ENCODE measurements at places on chromosomes 7 and 10.

- DNase-seq, result no peak
- no peaks in the 10 kb centered on the region for H3K4me1 ChIP-seq
- no peaks in the 10 kb centered on the region for H3K36me3 ChIP-seq
- no peak overlapping the region for H3K27ac ChIP-seq
Observed at GRCh38 chr10:36383349-36383748, 741.3 kb upstream of the FZD8 start.

DNA sequence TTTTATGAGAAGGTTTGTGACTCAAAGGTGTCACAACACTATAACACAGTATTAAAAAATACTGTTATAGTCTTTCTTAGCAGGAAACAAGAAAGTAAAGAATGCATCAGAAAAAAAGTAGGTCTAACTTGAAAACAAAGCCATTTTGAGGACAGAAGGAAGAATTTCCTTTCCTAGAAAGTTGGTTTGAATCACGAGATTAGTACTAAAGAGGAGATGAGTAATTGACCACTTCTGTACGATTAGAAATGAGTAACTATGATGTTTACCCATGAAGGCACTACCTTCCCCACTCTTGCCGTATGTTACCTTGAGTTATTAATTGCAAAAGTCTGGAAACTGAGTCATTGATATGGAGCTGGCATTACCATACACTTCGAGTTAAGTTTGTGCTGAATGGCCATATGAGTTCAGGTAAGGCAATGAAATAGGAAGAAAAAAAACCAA lies 65.2 kb downstream of the FAM185A start:
- no peak for DNase-seq
- no peaks in the 10 kb centered on the region for H3K4me1 ChIP-seq
- no peaks in the 10 kb centered on the region for H3K27me3 ChIP-seq
- no peaks in the 10 kb centered on the region for H3K36me3 ChIP-seq
- H3K27ac ChIP-seq, result no peak overlapping the region

- H3K27ac ChIP-seq, result no peak overlapping the region
- H3K36me3 ChIP-seq, result no peaks in the 10 kb centered on the region
- no peak for DNase-seq
- H3K4me3 ChIP-seq, result no peak overlapping the region
- H3K4me1 ChIP-seq, result no peaks in the 10 kb centered on the region
- no peaks in the 10 kb centered on the region for H3K27me3 ChIP-seq
Observed at GRCh38 chr7:3569643-3570042, 268.6 kb downstream of the SDK1 start.

DNA sequence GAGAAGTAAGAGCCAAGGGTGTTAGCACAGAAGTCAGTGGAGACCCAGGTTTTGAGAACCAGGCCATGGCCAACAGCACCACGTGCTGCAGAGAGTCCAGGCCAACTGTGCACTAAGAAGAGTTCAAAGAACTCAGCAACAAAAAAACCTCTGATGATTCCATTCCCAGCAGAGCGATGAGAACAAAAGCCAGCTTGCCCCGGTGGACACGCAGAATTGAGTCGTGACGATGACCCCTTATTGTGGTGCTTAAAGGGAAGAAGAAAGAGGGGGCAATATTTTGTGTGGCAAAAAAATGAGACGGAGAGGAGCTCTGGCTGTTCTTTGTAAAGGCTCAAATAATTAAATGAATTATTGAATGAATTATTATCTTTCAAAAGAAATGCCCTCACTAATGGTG lies 468.3 kb upstream of the AUTS2 start:
- H3K4me1 ChIP-seq, result no peaks in the 10 kb centered on the region
- DNase-seq, result no peak
- no peaks in the 10 kb centered on the region for H3K27me3 ChIP-seq
- H3K27ac ChIP-seq, result no peak overlapping the region
- H3K36me3 ChIP-seq, result no peaks in the 10 kb centered on the region

DNA sequence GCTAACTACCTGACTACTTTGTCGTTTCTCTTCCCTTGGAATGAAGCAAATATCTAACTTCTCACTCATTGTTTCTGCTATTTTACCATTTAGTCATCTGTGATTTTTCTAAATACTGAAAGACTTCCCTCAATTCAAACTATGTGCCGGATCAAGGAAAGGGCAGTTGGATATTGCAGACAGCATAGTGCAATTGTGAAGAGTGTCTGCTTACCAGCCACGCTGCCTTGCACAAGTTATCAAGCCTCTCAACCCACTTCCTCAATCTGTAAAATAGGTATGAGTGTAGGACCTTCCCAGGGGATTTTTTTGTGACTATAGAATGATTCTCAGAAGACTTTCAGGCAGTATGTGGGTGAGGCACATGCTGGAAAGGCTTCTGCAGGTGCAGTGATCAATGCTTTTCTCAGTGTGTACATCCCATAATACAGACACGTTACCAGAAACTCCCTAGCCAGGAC lies 54.3 kb downstream of the EGFR start:
- H3K36me3 ChIP-seq, result no peaks in the 10 kb centered on the region
- peak overlapping the region; percentile 61 for H3K27ac ChIP-seq
- no peak for DNase-seq
- no peaks in the 10 kb centered on the region for H3K27me3 ChIP-seq
- H3K4me3 ChIP-seq, result no peak overlapping the region

- H3K27me3 ChIP-seq, result no peaks in the 10 kb centered on the region
- no peak overlapping the region for H3K4me3 ChIP-seq
- H3K27ac ChIP-seq, result no peak overlapping the region
- no peak for DNase-seq
- no peaks in the 10 kb centered on the region for H3K4me1 ChIP-seq
Observed at GRCh38 chr7:102223184-102223583, 63.5 kb upstream of the SH2B2 start.

GRCh38 chr10:119461923-119462322 lies 80.6 kb downstream of the RGS10 start:
- peaks cover 3% of the 10 kb centered on the region for H3K4me1 ChIP-seq

DNA sequence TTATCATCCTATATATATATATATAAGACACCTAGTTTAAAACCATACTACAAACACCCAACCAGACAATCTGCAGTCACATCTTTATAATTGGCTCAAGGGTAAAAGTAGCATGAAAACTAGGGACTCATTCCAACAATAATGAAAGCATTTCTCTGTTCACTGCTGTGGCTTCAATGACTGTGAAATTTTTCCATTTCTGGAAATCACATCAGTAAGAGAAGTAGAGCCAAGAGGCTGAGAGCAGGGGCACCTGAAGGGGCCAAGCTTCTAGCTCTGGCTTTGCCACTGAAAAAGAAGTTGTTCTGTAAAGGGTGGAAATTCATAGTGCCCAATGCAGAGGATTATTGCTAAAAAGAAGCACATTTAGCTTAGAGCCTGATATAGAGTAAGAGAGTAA lies 158.6 kb upstream of the GLI3 start:
- no peak overlapping the region for H3K27ac ChIP-seq
- no peaks in the 10 kb centered on the region for H3K4me1 ChIP-seq
- H3K27me3 ChIP-seq, result no peaks in the 10 kb centered on the region
- no peak for DNase-seq
- H3K36me3 ChIP-seq, result no peaks in the 10 kb centered on the region

DNA sequence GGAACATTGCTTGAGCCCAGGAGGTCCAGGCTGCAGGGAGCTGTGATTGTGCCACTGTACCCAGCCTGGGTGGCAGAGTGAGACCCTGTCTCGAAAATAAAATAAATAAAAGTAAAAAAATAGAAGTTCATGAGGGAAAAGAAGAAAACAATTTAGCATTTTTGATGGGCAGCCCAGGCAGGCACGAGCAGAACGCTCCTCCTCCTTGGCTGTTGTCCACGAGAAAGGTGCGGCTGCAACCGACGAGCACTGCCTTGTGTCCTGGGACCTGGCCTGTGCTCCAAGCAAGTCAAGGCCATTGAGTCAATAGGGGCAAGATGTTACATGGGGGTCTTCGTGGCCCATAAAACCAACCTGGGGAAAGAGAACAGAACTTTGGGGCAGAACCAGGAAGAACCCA lies 25.6 kb downstream of the EBF3 start:
- H3K36me3 ChIP-seq, result no peaks in the 10 kb centered on the region
- no peak overlapping the region for H3K27ac ChIP-seq
- no peak for DNase-seq
- no peak overlapping the region for H3K4me3 ChIP-seq
- peaks cover 44% of the 10 kb centered on the region for H3K4me1 ChIP-seq

- no peaks in the 10 kb centered on the region for H3K36me3 ChIP-seq
- H3K4me1 ChIP-seq, result no peaks in the 10 kb centered on the region
- DNase-seq, result no peak
- no peaks in the 10 kb centered on the region for H3K27me3 ChIP-seq
Observed at GRCh38 chr7:128728598-128728997, 10.6 kb upstream of the CALU start.

GRCh38 chr7:156178214-156178613 lies 366.0 kb upstream of the SHH start:
- no peaks in the 10 kb centered on the region for H3K27me3 ChIP-seq
- H3K4me3 ChIP-seq, result no peak overlapping the region
- no peaks in the 10 kb centered on the region for H3K4me1 ChIP-seq
- DNase-seq, result no peak

DNA sequence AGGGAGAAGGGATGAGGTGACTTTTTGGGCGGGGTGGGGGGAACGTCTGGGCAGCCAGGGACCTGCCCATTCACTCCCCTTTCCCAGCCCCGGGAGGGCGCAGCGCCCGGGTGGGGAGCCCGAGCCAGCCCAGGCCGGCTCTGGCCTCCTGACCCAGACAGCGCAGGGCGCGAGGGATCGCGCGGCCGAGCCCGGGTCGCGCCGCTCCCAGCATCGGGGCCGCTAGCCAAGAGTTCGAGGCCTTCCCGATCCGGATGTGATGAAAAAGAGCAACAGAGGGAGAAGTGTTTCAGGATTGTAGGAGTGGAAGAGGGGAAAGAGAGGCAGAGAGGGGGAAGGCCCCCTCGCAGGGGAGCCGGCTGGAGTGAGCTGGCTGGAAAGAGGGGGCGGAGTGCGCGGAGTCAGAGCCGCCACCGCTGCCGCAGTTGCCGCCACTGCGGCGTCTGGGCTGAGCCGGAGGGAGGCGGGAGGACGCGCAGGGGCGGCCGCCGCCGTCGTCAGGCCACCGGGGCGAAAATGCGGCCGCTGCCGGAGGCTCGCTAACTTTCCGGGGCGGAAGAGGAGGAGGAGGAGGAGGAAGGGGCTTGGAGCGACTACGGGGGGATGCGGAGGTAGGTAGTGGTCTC lies at the start of gene MDFIC:
Gene MDFIC, plus strand, starts transcription at position 69 of the 626 bp plus-strand sequence. CDS start 940 bp downstream, outside the sequence.
- H3K27me3 ChIP-seq, result no peaks in the 10 kb centered on the region
- no peaks in the 10 kb centered on the region for H3K4me1 ChIP-seq
- no peaks in the 10 kb centered on the region for H3K36me3 ChIP-seq
- peak within 1 kb of the TSS; percentile 87 for H3K4me3 ChIP-seq
- DNase-seq, result peak; percentile 71

- H3K4me1 ChIP-seq, result no peaks in the 10 kb centered on the region
- H3K4me3 ChIP-seq, result no peak overlapping the region
- H3K36me3 ChIP-seq, result peaks cover 23% of the 10 kb centered on the region
- DNase-seq, result peak; percentile 80
- H3K27ac ChIP-seq, result peak overlapping the region; percentile 63
Observed at GRCh38 chr7:130901209-130901783, 167.3 kb upstream of the KLF14 start.
